ENCODE measurements at places on chromosomes 5 and 9. TPM values are rescaled to one million over a fixed set of nuclear protein-coding genes. Genes with fewer than 3 reads are reported as not detected.

The TMEM232 gene
- 1.7 TPM for total RNA-seq

The SHC3 gene
- total RNA-seq = 4.6 TPM

The FAM153A gene
- total RNA-seq = not detected

The RASEF gene
- total RNA-seq = 0.91 TPM

The MEGF9 gene
- total RNA-seq = 12.1 TPM

The PITX1 gene
- total RNA-seq = not detected

GRCh38 chr5:111689357-111689935 lies 67.5 kb downstream of the NREP start:
- DNase-seq = no peak
- no peaks in the 10 kb centered on the region for H3K4me1 ChIP-seq
- H3K4me3 ChIP-seq = no peak overlapping the region
- no peaks in the 10 kb centered on the region for H3K27me3 ChIP-seq
- H3K27ac ChIP-seq = no peak overlapping the region

- no peaks in the 10 kb centered on the region for H3K36me3 ChIP-seq
- H3K4me3 ChIP-seq = no peak overlapping the region
Measured at GRCh38 chr5:89300426-89300970, 417.5 kb upstream of the MEF2C start.

GRCh38 chr5:82938901-82939725 lies 138.1 kb downstream of the TMEM167A start:
- H3K36me3 ChIP-seq = no peaks in the 10 kb centered on the region
- no peaks in the 10 kb centered on the region for H3K4me1 ChIP-seq
- H3K4me3 ChIP-seq = no peak overlapping the region
- no peak for DNase-seq
- H3K27ac ChIP-seq = no peak overlapping the region
- no peaks in the 10 kb centered on the region for H3K27me3 ChIP-seq

DNA sequence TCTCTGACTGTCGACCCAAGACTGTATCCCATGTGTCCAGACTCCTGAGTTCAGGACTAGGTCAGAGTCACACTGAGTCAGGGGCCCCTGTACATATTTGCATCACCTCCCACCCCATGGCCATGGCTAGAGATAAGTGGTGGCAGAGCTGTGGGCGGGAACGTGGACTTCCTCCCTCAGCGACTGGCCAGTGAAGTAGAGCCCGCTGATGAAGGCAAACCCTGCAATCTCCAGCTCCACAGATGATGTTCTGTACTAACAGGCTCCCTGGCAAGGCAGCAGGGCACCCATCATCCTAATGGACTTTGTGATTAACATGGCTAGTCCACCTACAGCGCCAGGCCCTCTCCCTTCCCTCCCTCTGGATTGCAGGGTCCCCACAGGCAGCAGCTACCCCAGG lies 110.5 kb upstream of the LRRTM2 start:
- H3K4me1 ChIP-seq = peaks cover 33% of the 10 kb centered on the region
- no peaks in the 10 kb centered on the region for H3K27me3 ChIP-seq
- DNase-seq = no peak
- no peaks in the 10 kb centered on the region for H3K36me3 ChIP-seq

- no peaks in the 10 kb centered on the region for H3K36me3 ChIP-seq
- peaks cover 5% of the 10 kb centered on the region for H3K4me1 ChIP-seq
- no peak overlapping the region for H3K4me3 ChIP-seq
- no peak overlapping the region for H3K27ac ChIP-seq
Measured at GRCh38 chr9:110979636-110980035, 58.6 kb downstream of the LPAR1 start.

DNA sequence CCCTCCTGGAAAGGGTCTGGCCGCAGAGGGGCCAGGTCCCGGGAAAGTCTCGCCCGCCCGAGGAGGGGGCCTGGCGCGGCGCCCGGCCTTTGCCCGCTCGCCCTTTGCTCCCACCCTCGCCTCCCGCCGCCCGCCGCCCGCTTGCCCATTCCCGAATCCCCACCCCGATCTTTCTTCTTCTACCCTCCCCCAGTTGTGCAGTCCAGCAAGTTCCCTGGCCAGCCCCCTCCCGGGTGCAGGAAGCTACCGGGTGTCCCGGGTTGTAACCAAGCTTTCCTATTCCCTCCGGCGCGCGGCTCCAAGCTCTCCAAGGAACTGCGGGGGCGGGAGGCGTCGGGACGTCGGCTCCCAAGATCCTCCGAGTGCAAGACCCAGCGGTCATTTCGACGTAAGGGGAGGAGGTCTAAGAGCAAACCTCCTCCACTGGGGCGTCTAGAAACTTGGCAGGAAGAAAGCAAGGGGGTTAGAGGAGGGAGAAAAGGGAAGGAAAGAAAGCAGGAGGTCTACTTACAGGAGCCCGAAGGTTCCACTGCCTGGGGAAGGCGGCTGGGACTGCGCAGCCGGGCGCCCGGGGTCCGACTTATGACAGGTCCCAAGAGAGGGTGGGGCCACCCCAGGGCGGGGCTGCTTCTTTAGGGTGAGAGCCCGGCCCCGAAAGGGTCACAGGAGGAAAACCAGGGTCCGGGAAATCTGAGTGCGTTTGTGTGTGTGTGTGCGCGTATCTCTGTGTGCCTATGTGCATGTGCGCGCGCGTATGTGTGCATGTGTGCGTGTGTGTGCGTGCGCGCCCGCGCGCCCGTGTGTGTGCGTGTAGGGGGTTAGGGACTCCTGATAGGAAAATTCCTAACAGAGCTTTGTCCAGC lies at the start of gene PTGR1:
Gene PTGR1, minus strand, starts transcription at position 556 of the 863 bp plus-strand sequence. CDS start 2,225 bp downstream, outside the sequence.
- H3K27ac ChIP-seq = peak within 1 kb of the TSS; percentile 65
- peaks cover 11% of the 10 kb centered on the region for H3K36me3 ChIP-seq
- peak; percentile 85 for DNase-seq
- no peaks in the 10 kb centered on the region for H3K4me1 ChIP-seq
- no peaks in the 10 kb centered on the region for H3K27me3 ChIP-seq

DNA sequence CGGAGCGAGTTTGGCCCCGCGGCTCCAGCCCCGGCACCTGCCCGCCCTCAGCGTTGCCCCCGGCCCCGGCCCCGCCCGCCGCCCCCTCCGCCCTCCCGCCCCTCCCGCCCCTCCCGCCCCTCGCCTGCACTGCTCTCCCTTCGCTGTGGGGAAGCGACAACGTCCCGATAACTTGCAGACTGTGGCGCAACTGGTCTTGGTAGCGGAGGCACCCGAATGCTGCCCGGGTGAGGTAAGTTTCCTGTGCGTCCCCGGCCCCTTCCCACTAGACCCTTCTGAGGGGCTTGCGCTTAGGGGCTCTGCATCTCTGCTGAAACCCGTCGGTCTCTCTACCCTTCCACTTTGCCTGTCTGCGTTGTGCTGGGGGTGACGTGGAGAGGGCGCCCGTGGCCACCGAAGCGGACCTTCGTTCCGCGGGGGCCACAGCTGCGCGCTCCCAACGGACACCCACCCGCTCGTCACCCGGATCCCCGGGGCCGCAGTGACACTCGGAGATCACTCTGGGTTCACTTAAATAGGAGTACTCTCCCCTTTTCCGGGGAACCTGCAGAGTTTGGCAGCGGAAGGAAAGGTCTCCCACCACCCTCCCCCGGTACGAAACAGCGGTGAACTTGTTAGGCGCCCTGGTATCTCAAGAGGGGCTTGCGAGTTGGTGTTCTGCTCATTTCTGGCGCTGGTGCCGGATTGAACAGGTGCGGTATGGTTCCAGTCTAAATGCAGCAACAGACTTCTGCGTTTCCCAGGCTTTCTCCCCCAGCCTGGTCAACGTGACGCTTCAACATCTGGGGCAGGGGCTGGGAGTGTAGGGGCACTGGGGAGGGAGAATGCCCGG lies 707 bp downstream of the PIP5K1B start:
- no peak overlapping the region for H3K27ac ChIP-seq
- H3K27me3 ChIP-seq = peaks cover 41% of the 10 kb centered on the region
- DNase-seq = no peak
- peaks cover 2% of the 10 kb centered on the region for H3K4me1 ChIP-seq
- H3K4me3 ChIP-seq = peak overlapping the region; percentile 44
- H3K36me3 ChIP-seq = no peaks in the 10 kb centered on the region

All from astrocyte (in vitro differentiated cells and primary cell).